ENCODE measurements at places on chromosomes 2 and 18.
A peak's percentile ranks its signal among the peaks of the same experiment; 100 is the strongest.

GRCh38 chr18:57841568-57841967 lies 38.5 kb upstream of the ATP8B1 start:
- DNase-seq, result no peak
- no peaks in the 10 kb centered on the region for H3K4me1 ChIP-seq
- H3K36me3 ChIP-seq, result no peaks in the 10 kb centered on the region
- H3K4me3 ChIP-seq, result no peak overlapping the region
- H3K27me3 ChIP-seq, result no peaks in the 10 kb centered on the region

- H3K4me3 ChIP-seq, result peak overlapping the region; percentile 97
- H3K36me3 ChIP-seq, result no peaks in the 10 kb centered on the region
- no peaks in the 10 kb centered on the region for H3K27me3 ChIP-seq
- no peak for DNase-seq
- no peak overlapping the region for H3K27ac ChIP-seq
These were observed 579 bp downstream of the LOXL3 start for GRCh38 chr2:74552914-74553811.

DNA sequence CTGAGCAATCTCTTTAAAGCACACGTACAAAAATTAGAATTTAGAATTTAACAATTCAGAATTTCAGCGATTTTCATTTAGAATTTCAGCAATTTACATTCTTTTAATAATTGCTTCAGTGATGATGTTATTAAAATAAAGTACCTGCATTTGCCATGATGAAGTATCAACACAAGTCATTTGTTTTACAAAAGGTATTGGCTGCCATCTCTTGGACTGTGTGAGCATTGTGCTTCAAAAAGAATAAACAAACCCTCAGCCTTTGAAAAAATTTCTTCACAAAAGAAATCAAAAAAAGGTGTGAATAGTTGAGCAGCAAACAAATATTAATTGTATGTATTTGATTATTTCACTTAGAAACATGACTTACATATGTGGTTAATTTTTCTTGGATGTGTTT lies 27.1 kb upstream of the ZC3H15 start:
- peaks cover 8% of the 10 kb centered on the region for H3K36me3 ChIP-seq
- H3K4me1 ChIP-seq, result no peaks in the 10 kb centered on the region
- no peaks in the 10 kb centered on the region for H3K27me3 ChIP-seq
- no peak overlapping the region for H3K27ac ChIP-seq
- DNase-seq, result peak; percentile 55
- no peak overlapping the region for H3K4me3 ChIP-seq

DNA sequence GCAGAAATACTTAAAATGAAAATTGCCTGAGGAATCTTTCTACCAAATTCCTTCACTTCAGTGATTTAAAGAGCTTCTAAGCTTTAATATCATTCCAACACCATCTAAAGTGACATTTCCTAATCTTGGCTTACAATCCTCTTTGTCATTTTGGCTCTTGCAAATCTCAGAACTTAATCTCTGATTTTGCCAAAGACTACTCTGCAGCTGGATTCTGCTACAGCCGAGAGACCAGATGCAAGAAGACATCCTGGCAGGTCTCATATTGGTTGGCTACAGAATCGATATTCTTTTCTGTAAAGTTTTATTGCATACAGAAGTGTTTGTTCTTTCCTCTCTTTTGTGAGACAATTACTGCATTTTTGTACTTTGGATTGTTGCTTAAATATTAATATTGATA lies 716.5 kb upstream of the LRATD1 start:
- no peak for DNase-seq
- H3K27ac ChIP-seq, result no peak overlapping the region
- no peaks in the 10 kb centered on the region for H3K4me1 ChIP-seq
- no peaks in the 10 kb centered on the region for H3K36me3 ChIP-seq
- H3K27me3 ChIP-seq, result no peaks in the 10 kb centered on the region

DNA sequence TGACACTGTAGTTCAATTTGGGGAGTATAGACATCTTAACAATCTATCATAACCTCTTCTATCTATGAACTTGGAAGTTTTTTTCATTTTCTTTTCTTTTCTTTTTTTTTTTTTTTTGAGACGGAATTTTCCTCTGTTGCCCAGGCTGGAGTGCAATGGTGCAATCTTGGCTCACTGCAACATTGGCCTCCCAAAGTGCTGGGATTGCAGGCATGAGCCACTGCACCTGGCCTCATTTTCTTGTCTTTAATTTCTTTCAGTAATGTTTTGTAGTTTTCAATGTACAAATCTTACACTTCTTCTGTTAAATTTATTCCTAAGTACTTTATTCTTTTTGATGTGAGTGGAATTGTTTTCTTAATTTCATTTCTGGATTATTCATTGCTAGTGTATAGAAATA lies 14.6 kb downstream of the ASAP2 start:
- no peaks in the 10 kb centered on the region for H3K4me1 ChIP-seq
- DNase-seq, result no peak
- H3K36me3 ChIP-seq, result no peaks in the 10 kb centered on the region
- H3K27ac ChIP-seq, result no peak overlapping the region
- H3K27me3 ChIP-seq, result no peaks in the 10 kb centered on the region
- H3K4me3 ChIP-seq, result no peak overlapping the region

- no peaks in the 10 kb centered on the region for H3K4me1 ChIP-seq
- H3K27me3 ChIP-seq, result no peaks in the 10 kb centered on the region
- H3K36me3 ChIP-seq, result no peaks in the 10 kb centered on the region
These were observed 168.3 kb downstream of the PRPF40A start for GRCh38 chr2:152548996-152549395.

DNA sequence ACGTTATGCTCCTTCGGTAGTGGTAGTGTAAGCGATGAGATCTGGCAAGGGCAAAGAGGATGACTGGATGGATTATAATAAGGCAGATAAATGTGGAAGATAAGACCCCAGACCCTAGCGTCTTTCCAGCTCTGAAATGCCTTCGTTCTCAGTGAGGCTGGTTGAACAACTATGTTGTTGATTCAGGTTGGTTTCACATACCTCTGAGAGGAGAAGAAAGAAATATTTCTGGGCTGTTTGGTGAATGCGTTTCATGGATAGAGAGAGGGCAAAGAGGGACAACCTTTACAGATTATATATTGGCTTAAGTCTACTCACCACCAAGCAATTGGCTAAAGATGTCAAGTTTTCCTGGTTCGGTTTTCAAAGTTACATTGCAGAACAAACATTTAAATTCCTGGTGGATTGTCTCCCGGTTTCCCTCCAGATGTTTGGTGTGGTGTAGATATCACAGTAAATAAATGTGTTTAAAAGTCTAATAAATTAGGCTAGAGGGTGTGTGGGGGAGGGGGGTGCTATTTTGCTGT lies 190.1 kb upstream of the GLI2 start:
- no peak for DNase-seq
- no peaks in the 10 kb centered on the region for H3K4me1 ChIP-seq
- H3K27ac ChIP-seq, result no peak overlapping the region
- no peaks in the 10 kb centered on the region for H3K27me3 ChIP-seq
- H3K4me3 ChIP-seq, result no peak overlapping the region

GRCh38 chr2:204282525-204282924 lies 262.8 kb upstream of the PARD3B start:
- H3K27me3 ChIP-seq, result no peaks in the 10 kb centered on the region
- H3K4me3 ChIP-seq, result no peak overlapping the region
- H3K27ac ChIP-seq, result no peak overlapping the region
- H3K4me1 ChIP-seq, result no peaks in the 10 kb centered on the region
- no peaks in the 10 kb centered on the region for H3K36me3 ChIP-seq

DNA sequence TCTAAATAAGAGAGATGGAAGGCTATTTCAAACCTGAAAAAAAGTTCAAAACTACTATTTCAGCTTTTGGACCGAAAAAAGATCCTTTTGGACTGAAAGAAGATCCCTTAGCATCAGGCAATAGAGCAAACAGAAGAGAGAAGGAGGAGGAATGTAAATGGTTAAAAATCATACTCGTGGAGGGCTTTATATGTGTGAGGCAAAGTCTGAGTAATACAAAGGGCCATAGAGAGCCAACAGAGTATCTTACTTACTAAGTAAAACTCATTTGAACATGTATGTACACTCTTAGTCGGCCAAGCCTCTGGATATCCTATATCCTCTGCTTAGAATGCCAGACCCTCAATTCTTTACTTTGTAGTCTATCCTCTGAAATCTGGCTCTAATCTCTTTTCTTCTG lies 55.7 kb downstream of the ITSN2 start:
- no peaks in the 10 kb centered on the region for H3K27me3 ChIP-seq
- no peaks in the 10 kb centered on the region for H3K4me1 ChIP-seq
- no peak for DNase-seq
- H3K4me3 ChIP-seq, result no peak overlapping the region

GRCh38 chr2:49687918-49688317 lies 533.6 kb upstream of the FSHR start:
- no peaks in the 10 kb centered on the region for H3K27me3 ChIP-seq
- H3K4me1 ChIP-seq, result no peaks in the 10 kb centered on the region
- H3K27ac ChIP-seq, result no peak overlapping the region
- peak; percentile 12 for DNase-seq
- no peak overlapping the region for H3K4me3 ChIP-seq

GRCh38 chr18:23136326-23137096 lies 1.2 kb downstream of the CABLES1 start:
- no peaks in the 10 kb centered on the region for H3K27me3 ChIP-seq
- H3K36me3 ChIP-seq, result no peaks in the 10 kb centered on the region
- H3K4me1 ChIP-seq, result peaks cover 39% of the 10 kb centered on the region
- no peak for DNase-seq
- no peak overlapping the region for H3K27ac ChIP-seq
- peak overlapping the region; percentile 77 for H3K4me3 ChIP-seq

DNA sequence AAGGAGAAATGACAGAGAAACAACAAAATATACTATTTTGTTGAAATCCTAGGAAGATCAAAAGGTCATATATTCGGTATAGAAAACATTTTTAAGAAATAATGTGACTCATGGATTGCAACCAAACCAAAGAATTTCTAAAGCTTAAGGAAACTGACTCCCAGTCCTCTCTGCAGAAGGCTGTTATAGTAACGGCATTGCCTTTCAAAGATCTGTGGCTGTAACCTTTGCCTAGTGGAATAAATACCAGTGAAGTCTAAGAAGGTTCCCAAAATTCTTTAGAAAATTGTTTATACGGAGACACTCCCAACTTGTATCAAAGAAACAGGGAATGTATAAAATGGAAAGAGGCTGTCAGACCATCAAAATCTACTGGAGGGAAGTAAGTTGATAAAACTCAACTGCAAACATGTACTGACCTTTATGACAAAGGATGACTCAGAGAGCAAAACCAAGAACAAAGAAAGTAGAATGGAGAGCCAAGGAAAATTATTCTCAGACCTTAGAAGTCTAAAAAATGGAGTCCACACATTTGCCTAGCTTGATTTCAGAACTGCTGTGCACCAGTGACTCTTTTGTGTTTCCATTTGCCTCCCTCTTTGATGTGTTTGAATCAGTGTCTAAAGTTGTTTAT lies 48.6 kb upstream of the FSIP2 start:
- H3K27me3 ChIP-seq, result no peaks in the 10 kb centered on the region
- no peak for DNase-seq
- H3K27ac ChIP-seq, result no peak overlapping the region
- no peaks in the 10 kb centered on the region for H3K36me3 ChIP-seq
- H3K4me3 ChIP-seq, result no peak overlapping the region

DNA sequence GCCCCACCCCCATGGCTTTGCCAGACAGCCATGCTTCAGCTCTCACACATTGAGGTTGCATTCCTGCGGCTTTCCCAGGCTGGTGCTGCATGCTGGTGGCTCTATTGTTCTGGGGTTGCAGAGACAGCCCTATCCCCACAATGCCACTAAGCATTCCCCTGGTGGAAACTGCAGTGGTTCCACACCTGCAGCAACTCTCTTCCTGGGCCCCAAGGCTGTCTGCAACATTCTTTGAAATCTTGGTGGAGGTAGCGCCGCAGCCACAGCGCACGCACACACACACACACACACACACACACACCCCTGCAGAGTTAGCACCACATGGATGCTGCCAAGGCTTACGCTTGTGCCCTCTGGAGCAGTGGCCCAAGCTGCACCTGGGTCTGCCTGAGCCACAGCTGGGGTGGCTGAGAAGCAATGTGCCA lies 21.4 kb downstream of the SFXN5 start:
- no peak overlapping the region for H3K4me3 ChIP-seq
- H3K27me3 ChIP-seq, result no peaks in the 10 kb centered on the region
- no peaks in the 10 kb centered on the region for H3K4me1 ChIP-seq
- no peaks in the 10 kb centered on the region for H3K36me3 ChIP-seq
- DNase-seq, result no peak
- no peak overlapping the region for H3K27ac ChIP-seq

DNA sequence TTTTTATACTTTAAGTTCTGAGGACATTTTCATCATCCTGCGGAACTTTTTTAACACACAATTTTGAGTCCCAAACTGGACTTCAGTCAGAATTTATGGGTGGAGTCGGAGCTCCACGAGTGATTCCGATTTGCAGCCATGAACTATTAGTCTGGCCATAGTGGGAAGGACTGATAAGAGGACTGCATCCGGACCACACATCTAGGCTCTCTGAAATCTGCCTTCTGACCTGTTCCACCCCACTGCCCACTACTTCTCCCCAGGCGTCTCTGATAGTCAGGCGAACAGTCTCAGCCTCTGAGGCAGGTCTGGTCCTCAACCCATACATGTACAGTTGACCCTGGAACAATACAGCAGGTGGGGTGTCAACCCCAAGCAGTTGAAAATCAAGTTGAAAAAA lies 5.2 kb downstream of the MRPL35 start:
- no peak overlapping the region for H3K27ac ChIP-seq
- no peaks in the 10 kb centered on the region for H3K27me3 ChIP-seq
- H3K4me1 ChIP-seq, result peaks cover 9% of the 10 kb centered on the region
- no peak for DNase-seq
- peaks cover 45% of the 10 kb centered on the region for H3K36me3 ChIP-seq
- H3K4me3 ChIP-seq, result no peak overlapping the region

DNA sequence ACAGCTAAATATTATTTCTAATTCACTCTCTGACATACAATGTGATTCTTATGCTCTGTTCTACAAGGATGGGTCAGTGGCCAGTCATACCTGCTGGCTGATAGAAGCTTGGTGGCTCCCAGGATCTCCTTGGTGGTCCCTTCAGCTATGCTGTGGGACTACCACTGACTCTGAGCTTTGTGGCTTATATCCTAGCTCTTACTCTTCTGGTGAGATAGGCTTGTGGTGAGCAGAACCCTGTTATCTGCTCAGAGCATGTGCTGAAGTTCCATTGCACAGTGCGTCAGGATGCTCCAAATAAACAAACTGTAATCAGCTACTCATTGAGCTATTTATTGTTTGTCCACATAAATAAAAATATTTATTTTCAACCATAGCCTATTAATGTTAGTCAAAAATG lies 51.7 kb downstream of the MFSD6 start:
- H3K4me3 ChIP-seq, result no peak overlapping the region
- H3K36me3 ChIP-seq, result peaks cover 5% of the 10 kb centered on the region
- DNase-seq, result peak; percentile 73
- H3K4me1 ChIP-seq, result peaks cover 27% of the 10 kb centered on the region
- H3K27ac ChIP-seq, result no peak overlapping the region
- H3K27me3 ChIP-seq, result no peaks in the 10 kb centered on the region

- H3K4me3 ChIP-seq, result no peak overlapping the region
- no peaks in the 10 kb centered on the region for H3K4me1 ChIP-seq
- no peak for DNase-seq
- H3K27ac ChIP-seq, result no peak overlapping the region
These were observed 69.1 kb downstream of the HS6ST1 start for GRCh38 chr2:128249555-128249954.
